ENCODE measurements at places on chromosomes 7 and 10.
A peak's percentile ranks its signal among the peaks of the same experiment; 100 is the strongest.

GRCh38 chr10:112429147-112429546 is 17.6 kb downstream of the ZDHHC6 start:
- DNase-seq, result no peak

DNA sequence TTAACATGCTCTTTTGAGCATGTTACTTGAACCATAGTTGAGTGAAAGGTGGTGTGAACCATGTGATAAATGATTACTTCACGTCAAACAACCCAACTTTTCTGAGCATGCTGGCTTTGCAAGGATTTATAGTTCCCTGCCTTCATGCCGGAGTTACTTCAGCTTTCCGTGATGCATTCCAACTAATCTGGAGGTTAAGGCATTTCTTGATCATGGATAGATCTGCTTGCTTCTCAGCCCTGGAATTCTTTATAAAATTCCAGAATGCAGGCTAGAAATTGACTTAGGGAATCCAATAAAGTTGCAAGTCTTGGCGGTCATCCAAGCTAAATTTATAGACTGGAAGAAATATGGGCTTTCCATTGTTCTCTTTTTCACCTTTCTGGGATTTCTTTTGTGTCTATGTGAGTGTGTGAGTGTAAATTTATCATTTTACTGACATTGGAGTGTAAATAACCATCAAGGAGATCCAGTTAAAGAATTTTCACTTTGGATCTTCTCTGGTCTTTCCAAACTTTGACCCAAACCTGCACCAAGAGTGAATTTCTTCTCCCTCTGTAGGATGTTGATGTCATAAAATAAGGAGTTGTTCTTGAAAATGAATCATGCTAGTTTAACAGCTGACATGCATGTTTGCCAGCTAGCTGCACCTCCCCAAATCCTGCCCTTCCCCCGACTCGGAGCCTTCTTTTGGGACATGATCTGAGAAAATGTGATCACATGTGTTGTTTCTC is 289.0 kb downstream of the TWIST1 start:
- DNase-seq, result peak; percentile 78

DNA sequence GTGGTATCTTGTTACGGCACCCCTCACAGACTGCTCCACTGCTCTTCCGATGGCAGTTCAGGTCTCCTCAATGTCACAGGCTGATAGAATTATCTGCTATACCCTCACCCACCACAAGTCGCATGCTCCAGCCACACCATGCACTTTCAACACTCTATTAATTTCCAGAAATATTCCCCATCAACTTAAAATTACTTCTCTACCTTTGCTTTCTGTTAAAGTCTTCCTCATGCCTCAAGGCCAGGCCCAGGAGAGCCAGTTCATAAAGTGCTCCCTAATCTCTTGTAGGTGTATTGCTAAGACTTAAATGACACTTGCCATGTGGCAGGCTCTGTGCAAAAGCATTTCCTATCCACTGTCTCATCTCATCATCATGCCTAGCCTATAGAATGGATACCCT is 105.9 kb upstream of the ARID5B start:
- DNase-seq, result no peak

- peak; percentile 15 for DNase-seq
Observed at GRCh38 chr10:34024282-34024681, 689.8 kb upstream of the NRP1 start.

- peak; percentile 73 for DNase-seq
Observed at GRCh38 chr10:106560925-106561640, 603.4 kb downstream of the SORCS1 start.

DNA sequence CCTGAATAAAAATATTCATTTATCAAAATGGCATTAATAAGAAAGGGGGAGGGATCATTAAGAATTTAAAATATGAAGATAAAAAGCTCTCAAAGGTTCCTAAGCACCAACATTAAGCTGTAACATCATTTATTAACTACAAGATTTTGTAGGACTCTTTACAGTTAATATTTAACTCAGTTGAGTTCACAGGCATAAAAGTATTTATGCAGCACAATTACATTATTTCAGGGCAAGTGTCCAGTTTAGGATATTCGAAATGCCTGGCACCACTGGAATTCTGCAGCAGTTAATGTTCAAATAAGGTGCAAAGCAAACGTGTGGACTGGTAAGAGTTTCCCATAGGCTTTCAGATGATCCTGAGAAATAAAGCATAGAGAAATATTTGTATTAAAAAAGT is 30.5 kb downstream of the NPS start:
- DNase-seq, result no peak

GRCh38 chr7:139300390-139300789 is 40.7 kb upstream of the FMC1 start:
- no peak for DNase-seq

- DNase-seq, result no peak
Observed at GRCh38 chr7:71785216-71785615, 626.9 kb downstream of the CALN1 start.

DNA sequence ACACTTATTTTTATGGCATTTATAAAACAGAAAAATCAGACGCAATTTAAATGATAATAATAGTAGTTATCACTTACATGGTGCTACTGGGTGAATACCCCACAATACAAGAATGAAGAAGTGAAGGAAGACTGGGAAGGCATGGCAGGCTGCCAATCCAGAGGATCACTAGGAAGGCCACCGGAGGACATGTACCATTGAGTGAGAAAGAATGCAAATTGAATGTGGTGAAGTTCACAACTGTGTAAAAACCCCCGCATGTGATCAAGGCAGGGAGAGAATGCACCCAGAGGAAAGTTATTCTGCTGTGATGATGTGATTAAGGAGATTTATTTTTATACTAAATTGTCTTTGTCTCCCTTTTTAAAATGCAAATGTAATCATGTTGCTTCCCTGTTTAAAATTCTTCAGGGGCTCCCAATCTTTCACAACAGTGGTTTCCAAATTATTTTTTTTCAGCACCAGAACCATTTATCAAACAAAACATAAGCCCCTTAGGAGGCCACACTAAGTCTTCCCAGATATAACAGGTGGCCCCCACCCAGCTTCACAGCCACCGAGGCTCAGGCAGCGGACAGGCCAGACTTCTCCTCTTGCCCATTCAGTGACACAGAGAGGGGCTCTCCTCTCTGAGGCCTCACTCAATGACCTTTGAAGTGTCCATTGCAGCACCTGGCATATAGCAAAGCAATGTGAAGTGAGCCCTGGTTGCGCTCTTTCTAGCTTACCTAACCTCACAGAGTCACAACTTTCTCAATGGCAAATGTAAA is 59.6 kb downstream of the FRMPD2 start:
- no peak for DNase-seq

- peak; percentile 26 for DNase-seq
Observed at GRCh38 chr7:80070391-80070790, 64.2 kb upstream of the GNAI1 start.

DNA sequence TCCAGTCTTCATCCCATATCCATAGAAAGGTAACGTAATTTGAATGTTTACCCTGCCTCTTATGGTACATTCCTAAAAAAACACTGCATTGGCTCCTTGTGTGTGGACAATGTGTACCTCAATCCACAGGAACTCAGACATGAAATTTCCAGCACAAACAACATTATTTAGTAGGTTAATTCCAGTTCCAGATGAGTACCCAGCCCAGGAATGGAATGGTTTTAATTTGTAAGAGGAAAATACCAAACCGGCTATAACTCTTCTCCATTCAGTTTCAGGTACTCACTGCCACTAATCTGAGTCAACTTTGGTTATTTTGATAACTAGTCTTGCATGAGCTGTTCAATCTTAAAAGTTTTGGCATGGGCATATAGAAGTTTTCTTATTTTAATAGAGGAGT is 39.0 kb downstream of the TFPI2 start:
- peak; percentile 32 for DNase-seq

DNA sequence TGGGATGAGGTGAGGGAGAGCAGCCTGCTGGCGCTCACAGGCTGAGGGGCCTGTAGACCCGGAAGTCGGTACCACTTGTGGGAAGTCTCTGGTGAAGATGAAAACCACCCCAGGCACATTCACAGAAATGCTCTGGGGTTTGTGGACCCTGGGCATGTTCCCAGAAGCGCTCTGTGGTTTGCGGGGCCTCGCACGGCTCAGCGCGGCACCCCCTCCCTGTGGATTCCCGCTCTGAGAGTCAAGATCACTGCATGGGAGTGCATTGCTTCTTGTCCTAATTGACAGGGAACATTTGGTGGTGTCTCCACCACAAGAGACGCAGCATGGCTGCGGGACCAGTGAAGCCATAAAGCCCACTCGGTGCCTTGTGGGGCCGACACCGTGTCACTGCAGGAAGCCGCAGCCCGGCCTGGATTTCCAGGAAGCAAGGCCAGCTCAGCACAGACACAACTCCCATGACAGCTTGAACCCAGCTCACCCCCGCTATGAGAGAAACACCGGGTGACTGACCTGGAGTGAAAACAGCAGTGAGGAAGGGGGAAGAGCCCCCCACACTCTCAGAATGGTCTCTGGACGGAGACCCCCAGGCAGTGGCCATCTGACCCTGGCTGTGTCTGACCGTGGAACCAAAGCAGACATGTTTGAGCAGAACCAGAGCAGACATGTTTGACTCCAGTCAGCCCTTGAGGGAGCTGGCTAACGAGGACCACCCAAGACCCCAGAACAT is 157.2 kb downstream of the PTPRN2 start:
- no peak for DNase-seq

DNA sequence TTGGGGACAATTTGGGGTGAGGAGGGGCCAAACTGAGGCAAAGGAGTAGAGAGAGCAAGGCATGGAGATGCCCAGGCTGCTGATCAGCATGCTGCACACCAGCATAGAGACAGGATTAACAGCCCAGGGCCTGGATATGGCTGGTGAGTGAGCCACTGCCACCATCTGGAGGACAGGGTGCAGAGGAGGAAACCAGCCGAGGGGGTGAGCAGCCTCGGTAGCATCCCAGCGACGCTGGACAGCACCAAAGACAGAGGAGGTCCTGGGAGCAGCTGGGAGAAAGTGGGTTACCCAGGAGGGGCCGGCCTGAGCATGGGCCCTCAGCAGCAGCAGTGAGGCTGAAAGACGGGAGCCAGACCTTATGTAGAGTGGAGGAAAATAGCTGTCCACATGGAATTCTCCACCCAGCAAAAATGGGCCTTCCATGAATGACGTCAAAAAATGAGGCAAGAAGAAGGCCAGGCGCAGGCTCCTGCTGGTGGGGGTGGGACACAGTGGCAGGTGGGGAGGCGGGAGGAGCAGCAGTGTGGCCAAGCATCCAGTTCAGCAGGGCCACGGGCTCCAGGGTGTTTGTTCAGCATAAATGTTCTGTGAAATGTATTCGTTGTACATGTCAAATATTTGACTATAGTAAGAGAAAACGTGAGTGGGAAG is 16.7 kb downstream of the RET start:
- no peak for DNase-seq

DNA sequence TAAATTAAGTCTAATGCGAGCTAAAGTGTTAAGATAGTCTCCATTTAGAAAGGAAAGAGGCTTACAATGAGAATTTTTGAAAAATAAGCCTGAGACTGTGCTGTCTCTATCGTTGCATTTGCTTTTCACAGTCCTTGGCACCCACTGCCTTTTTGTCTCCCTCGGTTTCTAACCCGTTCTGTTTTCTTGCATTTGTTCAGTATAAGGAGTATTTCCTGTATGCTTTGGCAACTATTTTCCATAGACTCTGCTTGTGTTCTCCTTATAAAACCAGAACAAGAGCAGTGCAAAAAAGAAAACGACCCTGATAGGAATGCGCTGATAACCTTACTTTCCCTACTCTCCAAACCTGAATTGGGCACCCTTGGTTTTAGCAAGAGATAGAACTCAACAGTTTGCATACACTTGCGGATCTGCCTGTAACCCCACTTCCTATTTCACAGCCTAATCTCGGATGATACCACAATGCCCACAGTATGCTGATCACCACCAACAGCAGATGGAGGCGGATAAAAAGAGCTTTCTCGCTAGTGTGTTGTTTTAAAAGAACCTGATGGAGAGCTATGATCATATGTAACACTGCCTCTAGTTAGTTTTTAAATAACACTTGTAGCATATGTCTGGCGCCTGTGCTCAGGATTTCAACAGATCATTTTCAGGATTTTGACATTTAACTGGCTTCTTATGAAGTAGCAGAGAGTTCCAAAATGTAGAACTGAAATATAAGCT is 1.6 kb upstream of the ARHGAP12 start:
- DNase-seq, result no peak

GRCh38 chr7:97174303-97174702 is 56.8 kb downstream of the SDHAF3 start:
- DNase-seq, result no peak

DNA sequence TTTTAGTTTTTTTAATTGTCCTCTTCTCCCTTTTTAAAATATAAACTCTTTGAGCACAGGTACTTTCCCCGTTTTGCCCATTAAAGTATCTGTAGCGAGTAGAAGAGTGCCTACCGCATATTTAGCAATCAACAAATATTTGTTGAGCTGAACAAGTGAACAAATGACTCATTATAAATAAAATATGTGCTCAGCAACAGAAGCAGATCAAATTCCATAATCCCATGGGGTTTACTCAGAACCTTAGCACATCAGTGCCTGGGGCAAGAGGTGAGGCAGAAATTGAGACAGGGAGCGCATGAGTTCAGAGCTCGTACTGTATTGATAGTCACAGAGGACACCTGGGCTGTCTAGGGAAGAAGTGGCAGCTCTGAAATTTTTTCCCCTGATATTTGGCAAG is 161.0 kb downstream of the SEM1 start:
- no peak for DNase-seq

GRCh38 chr7:66615699-66616098 is 13.0 kb upstream of the KCTD7 start:
- no peak for DNase-seq

- DNase-seq, result peak; percentile 71
Observed at GRCh38 chr7:3272691-3273141, 28.3 kb upstream of the SDK1 start.

DNA sequence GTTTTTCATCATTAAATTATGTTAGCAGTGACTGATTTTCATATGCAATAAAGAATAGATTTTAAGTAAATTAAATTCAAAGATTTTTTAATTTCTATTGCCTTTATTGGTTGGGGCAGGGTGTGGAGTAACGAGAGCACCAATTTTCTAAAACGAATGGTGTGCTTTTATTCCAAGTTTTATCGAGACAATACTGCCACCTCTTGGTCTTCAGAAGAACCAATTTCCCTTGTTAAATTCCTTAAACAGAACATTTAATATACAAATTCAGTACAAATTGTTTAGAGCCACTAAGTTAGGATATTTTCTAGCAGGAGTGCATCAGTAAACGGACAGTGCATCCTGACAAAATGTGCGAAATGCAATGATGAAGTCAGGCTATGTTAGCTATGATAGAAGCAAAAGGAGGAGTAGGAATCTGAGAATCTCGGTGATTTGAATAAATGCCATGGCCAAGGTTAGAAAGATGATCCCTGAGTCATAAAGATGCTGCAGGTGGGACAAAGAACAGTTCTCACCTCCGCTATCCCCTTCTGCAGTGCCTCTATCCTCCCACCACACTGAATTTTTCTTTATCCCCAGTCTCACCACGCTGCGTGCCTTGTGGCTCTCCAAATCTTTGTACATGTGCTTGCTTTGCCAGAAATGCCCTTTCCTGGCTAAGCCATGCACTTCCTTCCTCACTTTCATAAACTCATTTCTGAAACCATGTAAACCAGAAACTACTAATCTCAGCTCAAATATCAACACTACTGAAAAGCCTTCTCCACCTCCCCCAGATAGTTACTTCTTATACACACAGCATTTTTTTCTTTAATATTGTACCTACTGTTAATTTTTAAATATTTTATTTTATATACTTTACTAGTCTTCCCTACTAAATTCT is 31.9 kb upstream of the AGBL3 start:
- DNase-seq, result no peak

Measured in fibroblast of skin of abdomen (primary cell).